Posterior vena cava (tissue), 2 donors: ENCODE measurements at places on chromosomes 6 and 20.

- DNase-seq = peak; percentile 49
These were observed 72.9 kb downstream of the PSMB1 start for GRCh38 chr6:170480050-170480692.

DNA sequence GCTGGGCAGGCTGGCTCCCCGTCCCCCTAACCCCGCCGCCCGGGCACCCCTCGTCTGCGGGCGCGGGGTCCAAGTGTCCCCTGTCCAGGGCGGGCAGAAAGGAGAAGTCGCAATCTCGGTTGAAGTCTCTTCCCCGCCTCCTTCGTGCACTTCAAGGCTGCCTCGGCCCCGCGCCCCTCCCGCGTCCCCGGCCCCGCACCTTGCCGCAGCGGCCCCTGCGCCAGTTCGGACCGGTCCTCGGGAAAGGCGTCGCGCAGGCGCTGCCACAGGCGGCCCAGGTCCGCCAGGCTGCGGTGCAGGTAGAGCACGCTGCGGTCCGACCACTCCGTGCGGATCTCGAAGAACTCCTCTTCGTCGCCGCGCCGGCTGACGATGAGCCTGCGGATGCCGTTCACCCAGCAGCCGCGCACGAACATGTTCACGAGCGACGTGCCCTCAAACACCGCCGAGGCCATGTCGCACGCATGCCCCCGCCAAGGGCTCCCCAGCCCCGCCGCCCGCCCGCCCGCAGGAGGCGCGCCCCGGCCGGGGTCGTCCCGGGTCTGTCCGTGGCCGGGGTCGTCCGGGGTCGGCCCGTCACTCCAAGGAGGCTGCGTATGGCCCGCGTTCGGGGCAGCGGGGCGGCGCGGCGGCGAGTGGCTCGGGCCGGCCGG lies at the start of gene PXDC1:
Gene PXDC1, minus strand, starts transcription at position 637 of the 653 bp plus-strand sequence. Its CDS starts 182 bp downstream, at position 455.
- DNase-seq = peak; percentile 86

DNA sequence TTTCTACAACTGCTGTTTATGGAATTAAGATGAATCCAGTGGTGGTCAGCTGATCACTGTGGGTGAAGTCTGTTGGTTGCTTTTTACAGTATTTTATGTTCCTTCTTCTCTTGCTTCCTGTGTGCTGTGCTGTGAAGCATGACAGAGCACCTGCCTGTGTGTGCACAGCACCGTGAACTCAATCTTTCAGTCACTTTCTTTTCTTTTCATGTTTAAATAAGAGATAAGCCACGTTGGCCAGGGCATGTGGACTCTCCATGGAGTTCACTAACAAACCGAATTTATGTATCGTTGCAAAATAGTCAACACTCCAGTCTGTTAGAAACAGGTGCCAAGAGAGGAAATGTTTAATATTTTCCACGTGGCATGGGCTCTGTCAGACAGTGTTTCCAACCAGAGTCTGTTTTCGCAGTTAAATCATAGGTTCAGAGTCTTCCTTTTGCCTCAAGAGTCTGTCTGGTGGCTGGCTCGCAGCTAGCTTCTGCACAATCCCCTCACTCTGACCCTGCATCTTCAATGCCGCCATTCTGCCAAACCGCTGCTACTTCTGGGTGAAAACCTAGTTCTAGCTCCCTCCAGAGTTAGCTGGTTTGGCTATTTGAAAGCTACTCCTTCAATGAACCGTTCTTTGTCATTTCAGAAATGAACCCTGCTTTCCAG lies 73.2 kb downstream of the QRSL1 start:
- no peak for DNase-seq

DNA sequence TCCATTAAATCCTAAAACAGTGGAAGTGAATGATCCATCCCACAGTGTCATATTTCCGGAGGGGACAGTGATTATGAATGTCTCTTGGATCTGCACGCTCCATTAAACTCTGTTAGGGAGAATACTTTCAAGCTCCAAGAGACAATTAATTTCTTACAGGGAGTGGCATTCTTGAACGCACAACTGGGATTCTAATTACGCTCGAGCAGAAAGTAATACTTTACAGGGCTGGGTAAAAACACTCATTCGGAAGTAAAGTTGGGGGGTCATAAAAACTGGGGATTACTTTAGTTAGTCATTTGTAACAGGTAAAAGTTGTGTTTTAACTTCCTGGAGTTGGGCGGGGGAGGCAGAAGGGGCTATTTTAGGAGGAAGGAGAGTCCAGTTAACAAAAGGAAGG lies 151.8 kb downstream of the ZFP64 start:
- no peak for DNase-seq

GRCh38 chr20:48773837-48774418 lies 53.9 kb downstream of the PREX1 start:
- peak; percentile 82 for DNase-seq

DNA sequence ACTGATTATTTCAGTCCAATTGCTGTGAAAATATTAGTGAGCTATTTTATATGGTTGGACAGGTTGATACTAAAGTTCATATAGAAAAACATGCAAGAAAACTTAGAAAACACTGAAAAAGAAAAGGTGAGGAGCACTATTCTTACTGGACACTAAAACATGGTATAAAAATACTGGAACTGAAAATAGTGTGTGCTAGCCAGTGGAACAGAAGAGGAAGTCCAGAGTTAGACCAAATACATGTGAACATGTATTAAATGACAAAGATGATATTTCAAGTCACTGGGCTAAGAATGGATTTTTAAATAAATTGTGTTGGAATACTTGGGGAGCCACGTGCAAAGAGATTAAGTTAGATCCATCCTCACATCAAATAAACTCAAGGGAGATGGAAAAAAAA lies 218.5 kb downstream of the TMEM242 start:
- DNase-seq = no peak

DNA sequence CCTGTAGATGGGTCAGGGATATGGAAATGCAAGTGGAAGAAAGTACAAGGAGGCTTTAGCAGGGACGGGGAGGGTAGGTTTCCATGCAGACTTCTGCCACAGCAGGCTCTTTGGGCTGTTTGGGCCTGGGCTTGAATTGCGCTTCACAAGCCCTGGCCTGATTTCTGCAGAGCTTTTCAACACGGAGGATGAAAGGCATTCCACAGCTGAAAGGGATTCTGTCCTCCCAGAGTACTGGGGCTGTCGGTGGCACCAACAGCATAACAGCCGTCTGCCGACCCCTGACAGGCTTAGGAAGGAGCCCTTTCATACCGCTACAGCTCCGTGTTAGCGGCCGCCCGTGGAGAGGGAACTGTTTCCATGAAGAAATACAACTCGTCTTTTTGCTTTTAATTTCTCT lies 22.9 kb upstream of the TBC1D7 start:
- DNase-seq = no peak

DNA sequence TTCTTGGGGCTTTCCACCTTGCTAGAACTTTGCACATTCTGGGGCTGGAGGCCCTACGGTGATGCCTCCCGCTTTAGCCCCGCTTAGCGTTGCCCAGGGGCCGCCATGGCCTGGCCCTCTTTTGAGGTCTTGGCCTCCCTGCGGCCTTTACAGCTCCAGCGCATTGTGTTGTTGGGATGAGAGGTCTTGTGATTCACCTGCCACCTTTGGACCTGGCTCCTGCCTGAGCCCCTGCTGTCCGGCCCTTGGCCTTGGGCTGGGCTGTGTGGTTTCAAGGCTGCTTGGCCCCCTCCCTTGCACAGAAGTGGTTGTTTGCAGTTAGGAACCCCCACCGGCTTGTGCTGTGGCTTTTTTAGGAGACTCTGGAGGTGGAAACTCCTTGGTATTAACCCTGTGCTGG lies 61.0 kb upstream of the CDH4 start:
- DNase-seq = no peak

DNA sequence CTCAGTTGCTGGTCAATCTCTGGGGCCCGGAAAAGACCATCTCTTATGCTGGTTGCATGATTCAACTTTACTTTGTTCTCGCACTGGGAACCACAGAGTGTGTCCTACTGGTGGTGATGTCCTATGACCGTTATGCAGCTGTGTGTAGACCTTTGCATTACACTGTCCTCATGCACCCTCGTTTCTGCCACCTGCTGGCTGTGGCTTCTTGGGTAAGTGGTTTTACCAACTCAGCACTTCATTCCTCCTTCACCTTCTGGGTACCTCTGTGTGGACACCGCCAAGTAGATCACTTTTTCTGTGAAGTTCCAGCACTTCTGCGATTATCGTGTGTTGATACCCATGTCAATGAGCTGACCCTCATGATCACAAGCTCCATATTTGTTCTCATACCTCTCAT lies 4.3 kb downstream of the OR2J3 start:
- DNase-seq = no peak
